ENCODE measurements at places on chromosomes 2 and 18. TPM values are rescaled to one million over a fixed set of nuclear protein-coding genes. Genes with fewer than 3 reads are reported as not detected.

DNA sequence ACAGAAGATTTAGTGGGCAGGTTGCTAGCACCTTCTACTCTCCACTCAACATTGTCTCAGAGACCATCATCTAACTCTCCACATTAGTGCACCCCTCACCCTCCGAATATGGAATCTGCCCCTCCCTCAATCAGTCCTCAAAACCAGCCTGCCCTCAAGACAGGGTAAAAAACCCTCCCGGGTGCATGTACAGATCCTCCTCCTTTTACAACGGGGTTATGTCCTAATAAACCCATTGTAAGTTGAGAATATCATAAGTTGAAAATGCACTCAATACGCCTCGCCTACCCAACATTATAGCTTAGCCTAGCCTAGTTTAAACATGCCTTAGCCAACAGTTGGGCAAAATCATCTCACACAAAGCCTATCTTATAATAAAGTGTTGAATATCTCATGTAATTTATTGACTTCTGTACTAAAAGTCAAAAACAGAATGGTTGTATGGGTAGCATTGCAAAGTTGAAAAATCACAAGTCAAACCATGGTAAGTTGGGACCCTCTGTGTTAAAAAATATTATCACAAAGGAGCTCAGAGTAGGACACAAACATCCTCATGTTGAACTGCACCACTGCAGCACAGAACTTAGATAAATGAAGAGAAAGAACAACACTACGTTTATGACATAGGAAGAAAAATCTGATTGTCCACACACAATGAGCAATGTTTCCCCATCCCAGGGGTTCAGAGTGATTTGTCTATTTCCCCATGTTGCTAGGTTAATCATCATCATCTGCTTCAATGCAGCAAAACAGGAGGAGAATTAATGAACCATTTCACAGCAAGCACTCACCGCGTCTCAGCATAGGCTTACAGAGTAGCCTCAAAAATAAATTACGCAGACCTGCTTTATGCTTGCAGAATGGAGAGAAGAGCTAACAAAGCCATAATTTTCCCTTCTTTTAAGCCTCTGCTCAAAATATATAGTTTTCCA lies 184.1 kb upstream of the ARL4C start:
- no peak overlapping the region for H3K27ac ChIP-seq
- no peak overlapping the region for H3K4me3 ChIP-seq
- DNase-seq, result no peak
- no peaks in the 10 kb centered on the region for H3K4me1 ChIP-seq
- no peaks in the 10 kb centered on the region for H3K36me3 ChIP-seq
- H3K27me3 ChIP-seq, result peaks cover 3% of the 10 kb centered on the region

DNA sequence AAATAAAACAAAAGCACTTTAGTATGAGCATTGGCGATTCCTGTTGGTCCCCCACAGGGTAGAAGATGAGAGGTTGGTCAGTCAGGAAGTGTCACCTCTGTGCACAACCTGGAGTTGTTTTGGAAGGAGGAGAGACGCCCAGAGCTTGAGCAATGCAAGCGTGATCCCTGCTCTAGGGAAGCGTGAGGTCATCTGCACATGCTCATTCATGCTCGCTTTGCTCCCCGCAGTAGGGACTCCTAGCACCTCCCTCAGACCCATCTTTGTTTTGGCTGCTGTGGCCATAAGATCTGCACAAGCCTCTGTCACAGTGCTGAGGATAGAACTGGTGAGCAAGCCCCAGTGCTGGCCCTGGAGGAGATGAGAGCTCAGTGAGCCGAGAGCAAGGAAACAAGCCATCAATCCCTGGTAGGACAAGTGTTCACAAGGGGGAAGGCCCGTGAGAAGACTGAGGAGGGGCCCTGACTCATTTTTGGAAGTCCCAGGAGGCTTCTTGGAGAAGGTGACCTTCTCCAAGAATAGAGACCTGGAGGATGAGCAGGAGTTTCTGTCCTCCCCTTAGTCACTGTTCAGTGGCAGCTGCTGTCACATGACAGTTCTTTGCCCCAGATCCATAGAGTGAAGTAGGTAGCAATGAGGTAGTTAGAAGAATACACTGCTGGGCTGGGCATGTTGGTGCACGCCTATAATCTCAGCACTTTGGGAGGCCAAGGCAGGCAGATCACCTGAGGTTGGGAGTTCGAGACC lies 13.3 kb upstream of the ATP8B1 start:
- H3K36me3 ChIP-seq, result no peaks in the 10 kb centered on the region
- H3K4me3 ChIP-seq, result no peak overlapping the region
- no peak for DNase-seq
- H3K27ac ChIP-seq, result no peak overlapping the region
- no peaks in the 10 kb centered on the region for H3K4me1 ChIP-seq
- H3K27me3 ChIP-seq, result no peaks in the 10 kb centered on the region

- no peak for DNase-seq
- no peaks in the 10 kb centered on the region for H3K36me3 ChIP-seq
- H3K27me3 ChIP-seq, result no peaks in the 10 kb centered on the region
- no peaks in the 10 kb centered on the region for H3K4me1 ChIP-seq
- no peak overlapping the region for H3K27ac ChIP-seq
Observed at GRCh38 chr2:57050007-57050406, 866.2 kb downstream of the CCDC85A start.

DNA sequence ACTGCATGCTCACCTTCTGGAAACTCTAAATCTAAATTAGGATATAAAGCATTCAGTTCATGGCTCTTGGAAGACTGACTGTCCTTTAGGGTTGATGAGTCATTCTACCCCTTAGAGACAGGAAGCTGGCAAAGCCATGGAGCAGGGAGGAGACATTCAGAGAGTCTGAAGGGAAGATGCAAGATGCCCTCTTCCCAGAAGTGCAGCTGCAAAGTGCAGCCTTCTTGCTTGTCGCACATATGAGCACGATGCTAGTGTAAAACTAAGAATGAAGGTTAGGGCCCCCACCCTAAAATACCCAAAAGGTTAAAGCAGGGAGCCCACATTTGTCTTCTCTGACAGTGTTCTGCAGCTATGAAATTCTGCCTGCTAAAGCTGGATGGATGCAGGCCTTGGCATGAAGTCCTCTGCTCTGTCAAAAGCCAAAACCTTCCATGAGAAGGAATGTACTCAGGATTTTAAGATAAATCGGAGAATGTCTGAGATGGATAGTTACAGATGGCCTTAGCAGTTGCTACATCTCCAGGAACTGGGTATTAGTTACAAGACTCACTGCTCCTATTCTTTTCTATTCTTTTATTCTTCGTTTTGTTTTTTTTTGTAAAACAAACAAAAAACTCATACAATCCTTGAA lies 89.7 kb downstream of the POLE4 start:
- no peak for DNase-seq
- H3K4me3 ChIP-seq, result no peak overlapping the region
- no peak overlapping the region for H3K27ac ChIP-seq
- H3K36me3 ChIP-seq, result no peaks in the 10 kb centered on the region

DNA sequence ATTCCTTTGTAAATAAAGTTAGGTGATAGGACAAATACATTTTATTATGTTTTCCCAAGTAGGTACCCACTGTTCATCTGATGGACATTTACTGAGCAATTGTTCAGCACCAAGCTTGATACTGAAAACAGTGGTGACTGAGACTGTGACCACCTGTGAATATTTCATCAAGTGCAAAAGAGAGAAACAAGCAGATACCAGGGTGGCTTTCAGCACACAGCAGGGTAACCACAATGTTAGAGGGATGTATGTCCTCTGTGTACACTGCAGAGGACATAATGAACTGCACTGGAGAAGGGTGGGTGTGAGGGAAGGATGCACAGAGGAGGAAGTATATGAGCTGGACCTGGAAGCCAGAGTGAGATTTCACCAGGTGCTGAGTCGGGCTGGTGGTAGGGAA lies 411.8 kb downstream of the RAD51AP2 start:
- H3K4me1 ChIP-seq, result peaks cover 11% of the 10 kb centered on the region
- no peaks in the 10 kb centered on the region for H3K27me3 ChIP-seq
- H3K4me3 ChIP-seq, result no peak overlapping the region
- H3K27ac ChIP-seq, result no peak overlapping the region

DNA sequence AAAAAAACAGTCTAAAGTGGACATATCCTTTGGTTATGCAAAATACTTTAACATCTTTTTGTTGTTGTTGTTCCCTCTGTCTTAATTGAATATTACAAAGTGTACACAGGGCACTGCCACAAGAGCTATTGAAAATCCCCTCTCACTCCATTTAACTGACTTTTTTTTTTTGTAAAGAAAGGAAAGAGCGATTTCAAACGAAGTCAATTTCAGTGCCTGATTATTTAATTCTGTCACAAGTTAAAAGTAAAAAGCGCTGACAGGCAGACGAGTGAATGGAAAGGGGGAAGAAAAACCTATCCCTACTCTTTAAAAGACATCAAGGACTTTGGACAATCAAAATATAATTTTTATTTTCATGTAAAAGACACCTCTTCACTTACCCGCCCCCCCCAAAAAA lies 1.9 kb downstream of the FIGN start:
- no peaks in the 10 kb centered on the region for H3K27me3 ChIP-seq
- H3K4me3 ChIP-seq, result no peak overlapping the region
- no peak overlapping the region for H3K27ac ChIP-seq
- no peaks in the 10 kb centered on the region for H3K36me3 ChIP-seq

DNA sequence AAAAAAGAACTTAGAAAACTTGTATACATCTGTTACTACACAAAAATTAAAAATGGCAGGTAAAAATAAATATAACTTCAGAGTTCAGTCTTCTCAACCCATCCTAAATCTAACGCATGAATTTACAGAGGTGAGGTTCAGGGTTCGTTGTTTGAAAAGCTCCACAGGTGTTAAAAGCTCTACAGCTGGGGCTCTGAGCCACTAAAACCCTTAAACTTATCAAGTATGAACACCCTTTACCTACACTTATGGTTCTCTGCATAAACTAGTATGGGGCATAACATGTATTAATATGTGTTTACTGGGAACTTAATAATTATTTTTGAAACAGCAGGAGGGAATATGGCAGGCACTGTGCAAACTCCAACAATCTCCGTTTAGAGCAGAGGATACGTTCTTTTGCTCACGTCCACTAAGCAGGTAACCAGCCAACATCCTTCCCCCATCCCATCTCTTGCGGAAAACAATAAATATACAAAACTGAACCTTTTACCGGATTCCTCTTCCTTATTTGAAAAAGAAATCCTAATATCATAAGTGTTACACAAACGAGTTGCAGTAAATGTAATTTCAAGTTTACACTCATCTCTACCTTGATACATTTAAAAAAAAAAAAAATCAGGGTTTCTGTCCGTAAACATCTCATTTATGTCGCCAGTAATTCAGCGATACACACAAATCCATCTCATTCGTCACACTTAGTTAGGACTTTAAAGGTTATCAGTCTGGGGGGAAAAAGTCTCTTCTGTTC lies 1.3 kb downstream of the PIAS2 start:
- no peak for DNase-seq
- no peaks in the 10 kb centered on the region for H3K36me3 ChIP-seq
- H3K27ac ChIP-seq, result peak overlapping the region; percentile 81
- H3K4me1 ChIP-seq, result peaks cover 25% of the 10 kb centered on the region
- H3K27me3 ChIP-seq, result no peaks in the 10 kb centered on the region
- peak overlapping the region; percentile 73 for H3K4me3 ChIP-seq

- H3K27ac ChIP-seq, result no peak overlapping the region
- DNase-seq, result no peak
- no peaks in the 10 kb centered on the region for H3K36me3 ChIP-seq
- H3K4me1 ChIP-seq, result no peaks in the 10 kb centered on the region
Observed at GRCh38 chr2:177338177-177338721, 54.3 kb upstream of the AGPS start.

- no peak for DNase-seq
- no peak overlapping the region for H3K27ac ChIP-seq
- no peaks in the 10 kb centered on the region for H3K27me3 ChIP-seq
Observed at GRCh38 chr18:30106356-30106755, 936.2 kb downstream of the DSC3 start.

DNA sequence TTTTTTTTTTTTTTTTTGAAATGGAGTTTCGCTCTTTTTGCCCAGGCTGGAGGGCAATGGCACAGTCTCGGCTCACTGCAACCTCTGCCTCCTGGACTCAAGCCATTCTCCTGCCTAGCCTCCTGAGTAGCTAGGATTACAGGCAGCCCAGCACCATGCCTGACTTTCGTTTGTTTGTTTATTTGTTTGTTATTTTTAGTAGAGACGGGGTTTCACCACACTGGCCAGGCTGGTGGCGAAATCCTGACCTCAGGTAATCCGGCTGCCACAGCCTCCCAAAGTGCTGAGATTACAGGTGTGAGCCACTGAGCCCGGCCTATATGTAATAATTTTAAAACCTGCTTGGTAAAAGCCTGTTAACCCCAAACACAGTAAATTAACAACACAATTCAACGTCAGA lies 435.7 kb downstream of the LRRTM4 start:
- DNase-seq, result no peak
- H3K27me3 ChIP-seq, result no peaks in the 10 kb centered on the region

GRCh38 chr18:59357928-59358327 lies 1.1 kb downstream of the LMAN1 start:
- peak overlapping the region; percentile 56 for H3K27ac ChIP-seq
- no peaks in the 10 kb centered on the region for H3K27me3 ChIP-seq
- peak overlapping the region; percentile 78 for H3K4me3 ChIP-seq
- peaks cover 21% of the 10 kb centered on the region for H3K4me1 ChIP-seq
- H3K36me3 ChIP-seq, result peaks cover 9% of the 10 kb centered on the region
- DNase-seq, result peak; percentile 35

- DNase-seq, result no peak
- H3K4me3 ChIP-seq, result no peak overlapping the region
- no peak overlapping the region for H3K27ac ChIP-seq
- no peaks in the 10 kb centered on the region for H3K27me3 ChIP-seq
Observed at GRCh38 chr2:19855542-19856431, 46.0 kb downstream of the TTC32 start.

- H3K27ac ChIP-seq, result no peak overlapping the region
- no peak overlapping the region for H3K4me3 ChIP-seq
- DNase-seq, result no peak
- H3K4me1 ChIP-seq, result no peaks in the 10 kb centered on the region
- no peaks in the 10 kb centered on the region for H3K36me3 ChIP-seq
- no peaks in the 10 kb centered on the region for H3K27me3 ChIP-seq
Observed at GRCh38 chr2:164213916-164214315, 407.4 kb downstream of the GRB14 start.

DNA sequence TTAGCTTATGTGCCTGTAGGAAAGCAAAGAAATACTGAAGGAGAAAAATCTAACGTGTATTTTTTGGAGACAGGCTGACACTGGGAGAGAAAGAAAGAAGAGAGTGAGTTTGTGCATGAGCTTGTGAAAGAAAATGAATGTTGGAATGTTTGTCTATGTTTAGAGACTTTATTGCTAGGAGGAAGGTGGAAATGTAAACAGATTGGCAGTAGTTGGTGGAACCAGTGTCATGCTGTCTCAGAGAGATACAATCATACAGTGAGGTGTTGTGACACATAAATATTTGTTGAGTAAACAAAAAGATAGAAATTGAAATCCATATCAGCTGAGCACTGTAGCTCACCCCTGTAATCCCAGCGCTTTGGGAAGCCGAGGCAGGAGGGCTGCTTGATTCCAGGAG lies 222.2 kb upstream of the MEIS1 start:
- H3K27ac ChIP-seq, result no peak overlapping the region
- H3K4me3 ChIP-seq, result no peak overlapping the region
- no peaks in the 10 kb centered on the region for H3K4me1 ChIP-seq

GRCh38 chr2:197576631-197577030 lies 60.8 kb downstream of the MOB4 start:
- H3K27me3 ChIP-seq, result no peaks in the 10 kb centered on the region
- H3K36me3 ChIP-seq, result no peaks in the 10 kb centered on the region
- H3K4me1 ChIP-seq, result no peaks in the 10 kb centered on the region
- no peak for DNase-seq
- no peak overlapping the region for H3K4me3 ChIP-seq
- no peak overlapping the region for H3K27ac ChIP-seq

AKAIN1 gene
- not detected for total RNA-seq

TWSG1 gene
- 6.3 TPM for total RNA-seq

LRPPRC gene
- 75.6 TPM for total RNA-seq

VPS4B gene
- 91.5 TPM for total RNA-seq

Data from B cell (primary cell).